ENCODE measurements at places on chromosomes 6 and 20.

DNA sequence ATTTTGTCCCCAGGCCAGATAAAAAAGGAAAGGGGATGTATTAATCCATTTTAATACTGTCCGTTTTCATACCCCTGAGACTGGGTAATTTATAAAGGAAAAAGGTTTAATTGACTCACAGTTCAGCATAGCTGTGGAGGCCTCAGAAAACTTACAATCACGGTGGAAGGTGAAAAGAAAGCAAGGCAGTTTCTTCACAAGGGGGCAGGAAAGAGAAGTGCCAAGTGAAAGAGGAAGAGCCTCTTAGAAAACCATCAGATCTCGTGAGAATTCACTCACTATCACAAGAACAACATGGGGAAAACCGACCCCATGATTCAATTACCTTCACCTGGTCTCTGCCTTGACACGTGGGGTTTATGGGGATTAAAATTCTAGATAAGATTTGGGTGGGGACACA, 152.5 kb downstream of the IBTK start:
- DNase-seq, result no peak

DNA sequence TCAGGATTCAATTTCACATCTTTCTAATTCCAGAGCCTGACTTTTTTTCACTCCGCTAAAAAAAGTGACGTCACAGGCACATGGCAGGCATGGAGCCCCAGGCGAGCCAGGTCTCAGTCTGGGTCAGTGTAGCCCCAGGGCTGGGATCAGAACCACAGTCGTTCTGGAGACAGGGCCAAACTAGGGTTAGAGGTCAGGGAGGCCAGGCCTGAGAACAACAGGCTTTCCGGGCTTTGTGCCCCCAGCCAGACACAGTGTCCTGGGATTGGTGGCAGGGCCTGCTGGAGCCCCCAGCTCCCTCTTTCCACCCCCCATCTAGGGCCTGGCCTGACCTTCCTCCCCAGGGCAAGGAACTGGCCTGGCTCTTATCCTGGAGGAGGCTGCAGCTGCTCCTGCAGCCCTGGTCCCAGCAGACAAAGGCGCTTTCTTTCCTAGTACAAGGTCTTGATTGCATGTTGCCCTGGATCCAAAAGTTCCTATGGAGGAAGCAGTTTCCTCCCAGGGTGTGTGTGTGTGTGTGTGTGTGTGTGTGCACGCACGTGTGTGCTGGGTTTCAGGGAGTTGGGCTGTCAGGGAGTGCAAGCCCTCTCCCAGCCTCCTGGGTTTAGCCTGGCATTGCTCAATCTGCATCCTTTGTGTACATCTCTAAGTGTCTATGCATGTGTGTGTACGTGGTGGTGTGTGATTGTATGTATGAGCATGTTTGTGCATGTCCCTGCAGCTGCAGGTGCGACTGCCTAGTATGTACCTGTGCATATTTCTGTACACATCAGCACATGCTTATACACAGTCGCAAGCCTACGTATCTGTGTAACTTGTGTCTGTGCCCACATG, 26.5 kb upstream of the EMILIN3 start:
- DNase-seq, result no peak

DNA sequence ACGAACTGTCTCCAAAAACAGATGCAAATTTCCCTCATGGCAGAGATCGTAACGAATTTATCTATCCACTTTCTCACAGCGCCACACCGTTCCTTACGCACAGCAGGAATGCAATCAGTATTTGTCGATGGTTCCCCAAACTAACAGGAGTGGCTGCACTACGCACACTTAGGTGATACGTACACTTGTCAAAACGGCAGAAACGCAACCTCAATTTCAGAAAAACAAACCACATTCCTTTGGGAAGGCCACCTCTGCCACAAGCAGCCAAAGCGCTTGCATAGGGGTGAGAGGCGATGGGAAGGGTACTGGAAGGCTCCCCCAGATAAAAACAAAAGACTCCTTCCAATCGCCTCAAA, 638 bp downstream of the MDN1 start:
- no peak for DNase-seq

DNA sequence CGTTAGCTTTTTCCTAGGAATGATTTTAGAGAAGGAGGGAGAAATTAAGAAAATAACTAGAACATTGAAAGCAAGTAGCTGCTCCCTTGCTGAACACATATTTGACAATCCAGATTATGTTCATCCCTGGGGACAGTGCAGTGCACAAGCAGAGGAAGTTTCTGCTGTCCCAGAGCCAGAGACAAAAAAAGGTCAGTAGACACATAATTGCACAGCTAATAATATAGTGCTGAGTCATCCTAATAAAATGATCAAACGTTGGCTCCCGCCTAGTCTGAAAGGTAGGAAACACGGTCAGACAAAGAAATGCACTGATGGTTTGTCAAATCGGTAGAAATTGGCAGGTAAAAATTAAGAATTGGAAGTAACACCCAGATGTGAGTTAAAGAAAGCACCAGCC, 21.7 kb upstream of the SSTR4 start:
- no peak for DNase-seq

DNA sequence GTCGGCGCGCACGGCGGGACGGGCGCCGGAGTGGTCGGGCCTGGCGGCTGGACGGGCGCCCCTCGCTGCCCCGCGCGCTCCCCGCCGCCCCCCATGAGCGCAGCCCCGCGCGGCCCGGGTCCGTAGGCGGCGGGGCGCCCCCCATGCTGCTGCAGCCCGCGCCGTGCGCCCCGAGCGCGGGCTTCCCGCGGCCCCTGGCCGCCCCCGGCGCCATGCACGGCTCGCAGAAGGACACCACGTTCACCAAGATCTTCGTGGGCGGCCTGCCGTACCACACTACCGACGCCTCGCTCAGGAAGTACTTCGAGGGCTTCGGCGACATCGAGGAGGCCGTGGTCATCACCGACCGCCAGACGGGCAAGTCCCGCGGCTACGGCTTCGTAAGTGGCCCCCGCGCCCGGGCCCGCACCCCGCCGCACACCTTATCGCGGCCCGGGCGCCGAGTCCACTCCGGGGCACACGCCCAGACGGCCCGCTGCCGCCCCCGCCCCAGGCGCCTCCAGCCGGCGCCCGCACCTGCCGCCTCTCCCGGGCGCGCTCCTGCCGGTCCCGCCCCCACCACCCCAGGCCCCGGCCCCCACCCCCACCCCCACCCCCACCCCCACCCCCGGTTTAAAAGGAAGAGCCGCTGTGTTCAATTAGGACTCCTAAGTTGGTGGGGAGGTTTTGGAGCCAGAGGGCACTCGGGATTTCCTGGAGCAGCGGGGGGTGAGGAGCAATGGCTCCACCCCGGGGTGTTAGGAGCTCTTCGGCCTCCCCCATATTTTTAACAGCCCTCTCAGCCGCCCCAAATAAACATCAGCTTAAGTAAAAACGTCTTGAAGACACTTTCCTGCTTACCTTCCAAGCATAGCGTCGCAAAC, 474 bp downstream of the RBM38 start:
- DNase-seq, result no peak

GRCh38 chr6:89146718-89147700, 1.2 kb downstream of the PM20D2 start:
- no peak for DNase-seq

DNA sequence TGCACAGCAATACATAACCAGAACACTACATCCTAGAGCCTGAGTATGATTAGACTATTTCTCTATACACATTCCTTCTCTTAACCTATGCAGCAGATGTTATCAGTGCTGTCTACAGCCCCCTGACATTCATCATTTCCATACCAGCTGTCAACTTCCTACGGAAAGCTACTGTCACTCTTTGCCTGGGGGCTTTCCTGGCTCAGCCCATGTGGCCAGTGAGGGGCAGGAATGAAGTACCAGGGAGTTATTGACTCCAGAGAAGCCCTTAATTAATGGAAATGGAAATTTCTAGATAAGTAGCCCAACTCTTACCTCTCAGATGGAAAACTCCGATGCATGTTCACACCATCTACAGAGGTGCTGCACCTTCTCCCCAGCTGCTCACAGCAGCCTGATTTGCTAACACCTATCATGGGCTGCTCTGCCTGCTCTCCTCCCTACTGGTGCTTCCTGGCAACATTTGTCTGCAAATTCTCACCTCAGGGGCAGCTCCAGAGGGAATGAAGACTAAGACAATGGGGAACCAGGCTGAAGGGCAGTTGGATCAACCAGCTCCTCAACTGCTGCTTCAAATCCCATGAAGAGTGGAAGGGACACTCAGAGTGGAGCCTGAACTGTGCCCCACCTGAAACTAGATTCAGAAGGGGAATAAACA, 59.6 kb downstream of the LINC00237 start:
- no peak for DNase-seq

Data from naive thymus-derived CD8-positive, alpha-beta T cell (primary cell).